ENCODE measurements at places on chromosomes 3 and 15. TPM values are rescaled to one million over a fixed set of nuclear protein-coding genes. Genes with fewer than 3 reads are reported as not detected.

The DET1 gene
- total RNA-seq, result 10.1 TPM

The RIOX2 gene
- 27.7 TPM for total RNA-seq

The U2SURP gene
- total RNA-seq, result 119 TPM

The CELF6 gene
- 19.8 TPM for total RNA-seq

The PLSCR4 gene
- total RNA-seq, result 30.2 TPM

The GOLGA8J gene
- 0.23 TPM for total RNA-seq

The VGLL4 gene
- 90.4 TPM for total RNA-seq

The ARHGAP31 gene
- 6.5 TPM for total RNA-seq

The IMPG2 gene
- total RNA-seq, result 6.9 TPM

The ALPK3 gene
- total RNA-seq, result 2.5 TPM

The SKIL gene
- 128 TPM for total RNA-seq

The TRPM1 gene
- total RNA-seq, result not detected

The NEK11 gene
- total RNA-seq, result 44.1 TPM

The MINAR1 gene
- 41.8 TPM for total RNA-seq

The FANCD2OS gene
- total RNA-seq, result not detected

The SEMA5B gene
- total RNA-seq, result 17.8 TPM

The CCDC191 gene
- total RNA-seq, result 10.6 TPM
